Mucosa of descending colon (tissue), 3 donors: ENCODE measurements at places on chromosomes 13 and 19.

DNA sequence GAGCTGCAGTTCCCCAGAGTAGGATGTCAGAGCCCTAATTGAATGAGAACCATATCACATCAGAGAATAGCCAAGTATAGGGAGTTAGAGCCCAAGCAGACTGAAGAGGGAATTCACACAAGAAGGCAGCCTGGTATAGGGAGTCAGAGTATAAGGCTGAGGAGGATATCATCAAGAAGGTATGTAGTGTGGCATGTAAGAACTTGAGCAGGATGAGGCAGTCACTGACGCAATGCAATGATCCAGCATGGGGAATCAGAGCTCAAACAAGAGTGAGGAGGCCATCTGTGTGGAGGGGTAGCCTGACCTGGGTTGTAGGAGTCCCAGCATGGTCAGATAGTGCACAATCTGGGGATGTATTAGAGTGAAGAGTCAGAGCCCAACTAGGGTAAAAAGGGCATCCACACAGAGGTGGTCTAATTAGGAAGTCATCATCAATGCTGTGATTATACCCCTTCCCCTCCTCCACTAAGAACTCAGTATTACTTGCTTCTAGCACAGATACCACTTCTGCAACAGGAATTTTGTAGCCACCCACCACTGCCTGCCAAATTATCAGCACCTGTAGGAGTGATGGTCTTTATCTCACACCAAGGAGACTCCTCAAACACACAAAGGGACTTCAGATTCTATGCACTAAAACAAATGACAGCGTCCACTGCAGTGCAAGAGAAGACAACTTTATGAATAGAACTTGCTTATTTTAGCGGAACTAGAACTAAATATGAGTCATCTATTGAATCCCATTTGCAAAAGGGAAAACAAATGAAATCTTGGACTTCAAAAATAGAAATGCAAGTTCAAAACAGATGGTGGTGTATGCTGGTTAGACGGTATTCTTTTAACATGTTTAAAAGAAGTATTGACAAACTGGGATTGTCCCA, 107.2 kb downstream of the FNDC3A start:
- DNase-seq: no peak

DNA sequence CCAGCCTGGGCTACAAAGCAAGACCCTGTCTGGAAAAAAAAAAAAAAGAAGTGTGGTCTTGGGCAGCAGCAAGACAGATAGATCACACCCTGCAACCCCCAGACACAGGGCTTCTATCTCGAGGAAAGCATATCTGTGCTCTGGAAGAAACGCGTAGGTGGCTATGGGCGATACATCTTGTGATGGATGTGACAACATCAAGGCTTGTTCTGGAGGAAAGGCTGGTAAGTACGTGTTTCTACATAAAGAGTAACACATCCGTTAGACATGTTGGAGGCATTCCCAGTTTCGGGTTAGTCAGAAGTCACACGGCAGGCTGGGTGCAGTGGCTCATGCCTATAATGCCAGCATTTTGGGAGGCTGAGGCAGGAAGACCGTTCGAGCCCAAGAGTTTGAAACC, 6.6 kb upstream of the DHDH start:
- no peak for DNase-seq

DNA sequence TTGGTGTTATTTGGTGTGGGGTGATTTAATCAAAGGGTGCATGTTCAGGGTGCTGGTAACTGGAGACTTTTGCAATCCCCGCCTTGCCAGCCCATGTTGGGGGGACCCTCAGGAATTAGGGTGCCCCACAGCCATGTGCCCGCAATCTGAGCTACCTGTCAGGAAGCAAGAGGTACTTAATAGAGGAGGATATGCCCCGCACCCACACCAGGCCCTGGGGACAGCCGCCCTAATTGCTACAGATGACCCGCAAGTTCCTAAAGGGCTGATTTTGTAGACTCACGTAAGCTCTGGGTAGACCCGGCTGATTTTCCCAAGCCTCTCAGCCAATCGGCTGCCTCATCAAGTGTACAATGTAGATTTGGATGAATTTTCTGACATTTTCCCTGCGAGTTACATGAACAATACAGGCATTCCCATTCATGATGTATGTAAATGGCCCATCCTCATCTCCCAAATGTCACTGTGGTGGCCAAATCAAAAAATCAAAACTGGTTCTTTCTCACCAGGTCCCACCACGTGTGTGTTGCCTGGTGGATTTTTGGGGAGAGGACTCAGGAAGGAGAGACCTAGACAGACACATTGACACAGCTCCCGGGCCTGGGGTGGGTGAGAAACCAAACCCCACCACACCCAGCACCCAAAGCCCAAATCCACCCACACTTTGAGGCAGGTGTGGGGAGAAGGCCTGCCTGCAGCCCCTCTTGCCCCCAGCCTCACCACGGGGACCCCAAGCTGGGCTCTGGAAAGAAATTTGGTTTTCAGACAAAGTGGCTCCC, 119.2 kb upstream of the SPACA7 start:
- no peak for DNase-seq

GRCh38 chr19:30662211-30662861, 290.2 kb downstream of the ZNF536 start:
- peak; percentile 15 for DNase-seq

DNA sequence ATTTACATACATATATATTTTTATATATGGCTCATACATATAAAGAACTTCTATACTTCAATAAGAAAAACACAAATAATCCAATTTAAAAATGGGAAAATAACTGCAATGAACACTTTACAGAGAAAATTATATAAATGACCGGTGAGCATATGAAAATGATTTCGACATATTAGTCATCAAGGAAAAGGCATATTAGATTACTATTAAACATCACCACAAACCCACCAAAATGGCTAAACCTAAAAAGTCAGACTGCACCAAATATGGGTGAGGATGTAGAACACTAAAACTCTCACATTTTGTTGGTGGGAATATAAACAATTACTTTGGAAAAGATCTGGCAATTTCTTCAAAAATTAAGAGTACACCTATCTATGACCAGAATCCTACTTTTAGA, 316.2 kb downstream of the ENOX1 start:
- DNase-seq: no peak
